ENCODE measurements at places on chromosomes 6 and 20.

- no peak for DNase-seq
Observed at GRCh38 chr20:24309596-24309995, 159.8 kb upstream of the SYNDIG1 start.

- no peak for DNase-seq
Observed at GRCh38 chr6:74902089-74902488, 303.8 kb downstream of the COL12A1 start.

DNA sequence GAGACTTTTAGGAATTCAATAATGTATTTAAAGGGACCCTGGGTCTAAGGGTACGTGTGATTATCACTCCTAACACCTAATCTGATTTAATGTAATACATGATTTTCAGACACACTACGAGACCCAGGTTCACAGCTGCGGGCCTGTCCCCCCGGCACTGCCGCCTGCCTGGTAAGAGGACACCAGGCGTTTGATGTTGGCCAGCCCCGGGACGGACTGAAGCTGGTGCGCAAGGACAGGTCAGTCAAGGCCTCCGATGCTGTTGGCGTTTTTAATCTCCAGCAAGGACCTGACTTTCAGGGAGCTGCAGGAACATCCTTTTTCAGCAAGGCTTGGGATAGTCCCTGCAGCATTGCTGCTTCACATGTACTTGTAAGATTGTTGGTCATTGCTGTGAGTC is 58.2 kb downstream of the IGF2R start:
- no peak for DNase-seq

DNA sequence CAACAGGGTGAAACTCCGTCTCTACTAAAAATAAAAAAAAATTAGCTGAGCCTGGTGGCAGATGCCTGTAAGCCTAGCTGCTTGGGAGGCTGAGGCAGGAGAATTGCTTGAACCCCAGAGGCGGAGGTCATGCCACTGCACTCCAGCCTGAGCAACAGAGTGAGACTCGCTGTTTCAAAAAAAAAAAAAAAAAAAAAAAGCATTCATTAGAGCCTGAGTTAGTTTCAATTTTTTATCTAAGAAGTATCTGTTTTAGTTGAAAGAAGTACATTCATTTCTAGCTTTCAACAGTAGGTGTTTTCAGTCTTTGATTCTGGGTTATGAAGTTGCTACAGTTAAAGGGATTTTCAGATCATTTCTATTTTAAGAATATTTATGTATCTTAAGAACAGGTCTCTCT is 42.2 kb downstream of the ZNF292 start:
- DNase-seq, result no peak

- no peak for DNase-seq
Observed at GRCh38 chr20:59667131-59667530, 62.8 kb downstream of the PHACTR3 start.

DNA sequence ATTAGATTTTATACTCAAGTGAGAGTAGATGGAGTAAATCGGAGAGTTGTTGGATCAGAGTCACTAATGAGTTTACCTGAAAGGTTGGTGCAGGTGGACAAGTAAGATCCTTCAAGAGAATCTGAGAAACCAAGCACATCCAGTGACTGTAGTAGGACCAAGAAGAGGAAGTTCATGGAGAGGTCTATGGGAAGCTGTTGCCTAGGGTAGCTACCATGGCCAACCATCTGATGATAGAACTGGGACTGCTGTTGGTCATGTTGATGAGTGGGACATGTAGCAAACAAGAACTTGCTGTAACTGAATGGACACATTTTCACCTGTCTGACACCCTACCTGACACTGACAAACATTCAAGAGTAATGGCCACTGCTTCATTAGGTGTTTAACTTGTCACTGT is 11.3 kb upstream of the ADGB start:
- no peak for DNase-seq

GRCh38 chr6:24694198-24694597 is 24.8 kb downstream of the C6orf62 start:
- DNase-seq, result no peak

- no peak for DNase-seq
Observed at GRCh38 chr6:5516036-5516435, 254.7 kb downstream of the FARS2 start.

DNA sequence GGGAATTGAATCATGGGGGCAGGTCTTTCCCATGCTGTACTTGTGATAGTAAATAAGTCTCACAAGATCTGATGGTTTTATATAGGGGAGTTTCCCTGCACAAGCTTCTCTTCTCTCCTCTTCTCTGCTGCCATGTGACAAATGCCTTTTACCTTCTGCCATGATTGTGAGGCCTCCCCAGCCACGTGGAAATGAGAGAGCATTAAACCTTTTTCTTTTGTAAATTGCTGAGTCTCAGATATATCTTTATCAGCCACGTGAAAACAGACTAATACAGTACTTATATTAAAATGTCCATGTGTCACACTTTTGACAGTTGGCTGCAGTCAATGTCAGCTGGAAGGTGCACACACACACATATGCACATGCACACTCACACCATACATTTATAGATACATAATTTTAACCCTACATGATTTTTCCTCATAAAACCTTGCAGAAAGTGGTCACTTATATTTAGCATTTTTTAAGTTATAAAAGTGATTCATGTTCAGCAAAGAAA is 128.9 kb downstream of the OTOR start:
- no peak for DNase-seq

- no peak for DNase-seq
Observed at GRCh38 chr20:45008521-45009049, 42.3 kb downstream of the STK4 start.

GRCh38 chr6:159633196-159633595 is 59.8 kb downstream of the SOD2 start:
- DNase-seq, result no peak

DNA sequence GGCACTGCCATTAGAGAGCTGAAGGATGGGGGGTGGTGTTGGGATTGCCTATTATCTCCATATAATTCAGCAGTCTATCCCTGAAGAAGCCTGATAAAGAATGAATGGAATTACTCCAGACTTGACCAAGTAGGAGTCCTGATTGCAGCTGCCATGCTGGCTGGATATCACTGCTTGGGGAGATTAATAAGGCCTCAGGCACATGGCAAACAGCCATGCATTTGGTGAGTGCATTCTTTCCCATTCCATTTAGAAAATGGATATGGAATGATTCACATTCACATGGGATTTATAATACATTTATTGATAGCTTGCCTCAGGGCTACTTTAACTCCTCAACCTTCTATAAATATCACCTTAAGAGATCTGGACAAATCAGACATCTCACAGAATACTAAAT is 49.6 kb upstream of the HLA-A start:
- DNase-seq, result no peak

- no peak for DNase-seq
Observed at GRCh38 chr6:89138173-89138572, 7.7 kb upstream of the PM20D2 start.

GRCh38 chr20:58019027-58019849 is 209.2 kb downstream of the ANKRD60 start:
- DNase-seq, result no peak

Data from stimulated activated CD4-positive, alpha-beta T cell treated with anti-CD3 and anti-CD28 coated beads, Interleukin-15, amount 100 ng/mL, for 48 hours (primary cell).